ENCODE measurements at places on chromosomes 2 and 18. TPM values are rescaled to one million over a fixed set of nuclear protein-coding genes. Genes with fewer than 3 reads are reported as not detected.
A peak's percentile ranks its signal among the peaks of the same experiment; 100 is the strongest.

GRCh38 chr2:37718515-37719161 is 47.2 kb upstream of the CDC42EP3 start:
- no peak for DNase-seq

DNA sequence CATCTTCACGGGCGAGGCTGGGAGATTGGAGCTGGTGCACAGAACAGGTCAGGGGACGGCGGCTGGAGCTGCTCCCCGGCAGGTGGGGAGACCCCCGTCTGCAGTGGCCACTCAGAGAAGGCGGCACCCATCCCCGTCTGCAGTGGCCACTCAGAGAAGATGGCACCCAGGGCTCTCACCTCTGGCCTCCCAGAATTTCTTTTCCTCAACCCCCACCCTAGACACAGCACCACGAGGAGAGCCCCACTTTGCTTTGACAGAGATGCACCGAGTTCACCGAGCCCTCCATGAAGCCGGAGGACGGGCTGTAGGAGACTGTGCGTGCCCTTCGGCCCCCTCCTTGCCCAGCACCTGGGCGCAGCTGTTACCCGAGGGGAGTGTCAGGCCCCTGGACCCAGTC is 201.6 kb upstream of the SALL3 start:
- DNase-seq, result no peak

GRCh38 chr2:175461839-175462238 is 280.3 kb upstream of the ATP5MC3 start:
- DNase-seq, result no peak

DNA sequence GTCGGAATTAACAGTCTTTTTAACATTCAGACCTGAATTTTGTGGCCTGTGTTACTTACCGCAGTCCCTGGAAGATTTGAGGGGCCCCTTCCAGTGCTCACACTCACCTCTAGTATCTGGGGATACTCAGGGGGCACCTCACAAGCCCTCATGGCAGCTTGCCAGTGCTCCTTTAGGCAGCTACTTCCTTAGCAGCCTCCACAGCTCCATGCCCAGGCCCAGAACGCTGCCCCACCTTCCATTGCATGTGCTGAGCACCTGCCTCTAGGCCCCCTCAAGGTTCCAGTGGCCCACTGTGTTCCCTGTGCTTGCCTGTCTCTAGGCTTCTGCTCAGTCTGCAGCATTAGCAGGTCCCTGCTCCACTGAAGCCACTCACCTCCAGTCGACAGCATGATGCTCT is 30.0 kb upstream of the PLA2R1 start:
- DNase-seq, result no peak

DNA sequence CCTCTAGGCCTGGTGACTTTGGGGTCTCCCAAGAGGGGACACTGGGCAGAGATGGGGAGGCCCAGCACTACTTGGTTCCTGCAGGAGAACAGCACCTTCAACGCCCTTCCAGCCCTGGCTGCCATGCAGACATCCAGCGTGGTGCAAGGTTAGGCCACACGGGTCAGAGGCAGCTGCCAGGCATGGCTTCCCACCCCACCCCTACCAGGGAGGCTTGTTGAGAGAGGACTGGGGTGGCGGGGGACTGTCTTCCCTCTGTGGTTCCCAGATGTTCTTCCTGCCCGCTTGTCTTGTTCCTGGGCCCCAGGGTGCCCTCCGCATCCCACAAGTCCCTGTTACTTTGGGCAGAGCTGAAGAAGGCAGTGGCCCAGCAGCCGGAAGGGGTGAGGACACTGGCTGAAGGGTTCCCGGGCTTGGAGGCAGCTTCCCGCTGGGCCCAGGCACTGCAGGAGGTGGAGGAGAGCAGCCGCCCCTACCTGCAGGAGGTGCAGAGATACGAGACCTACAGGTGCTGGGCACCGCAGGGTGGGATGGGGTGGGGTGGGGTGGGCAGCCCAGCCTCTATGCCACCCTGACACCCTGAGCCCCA is 4.5 kb downstream of the PROM2 start:
- DNase-seq, result peak; percentile 1

DNA sequence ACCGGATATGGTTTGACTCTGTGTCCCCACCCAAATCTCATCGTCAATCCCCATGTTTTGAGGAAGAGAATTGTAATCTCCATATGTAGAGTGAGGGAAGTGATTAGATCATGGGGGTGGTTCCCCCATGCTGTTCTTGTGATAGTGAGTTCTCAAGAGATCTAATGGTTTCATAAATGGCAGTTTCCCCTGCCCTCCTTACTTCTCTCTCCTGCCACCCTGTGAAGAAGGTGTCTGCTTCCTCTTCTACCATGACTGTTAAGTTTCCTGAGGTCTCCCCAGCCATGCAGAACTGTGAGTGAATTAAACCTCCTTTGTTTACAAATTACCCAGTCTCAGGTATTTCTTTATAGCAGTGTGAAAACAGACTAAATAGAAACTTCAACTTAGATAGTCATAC is 69.5 kb downstream of the SESTD1 start:
- no peak for DNase-seq

GRCh38 chr2:101718993-101719571 is 21.6 kb downstream of the MAP4K4 start:
- no peak for DNase-seq

GRCh38 chr2:96869822-96870625 is at the start of gene SEMA4C:
SEMA4C (minus strand) TSS chr2:96870080; CDS start chr2:96867886, 2,194 bp downstream.
- DNase-seq, result peak; percentile 61

GRCh38 chr2:110772383-110772755 is 40.0 kb downstream of the ACOXL start:
- no peak for DNase-seq

- DNase-seq, result peak; percentile 22
Measured at GRCh38 chr2:181457741-181458425, 697 bp downstream of the ITGA4 start.

DNA sequence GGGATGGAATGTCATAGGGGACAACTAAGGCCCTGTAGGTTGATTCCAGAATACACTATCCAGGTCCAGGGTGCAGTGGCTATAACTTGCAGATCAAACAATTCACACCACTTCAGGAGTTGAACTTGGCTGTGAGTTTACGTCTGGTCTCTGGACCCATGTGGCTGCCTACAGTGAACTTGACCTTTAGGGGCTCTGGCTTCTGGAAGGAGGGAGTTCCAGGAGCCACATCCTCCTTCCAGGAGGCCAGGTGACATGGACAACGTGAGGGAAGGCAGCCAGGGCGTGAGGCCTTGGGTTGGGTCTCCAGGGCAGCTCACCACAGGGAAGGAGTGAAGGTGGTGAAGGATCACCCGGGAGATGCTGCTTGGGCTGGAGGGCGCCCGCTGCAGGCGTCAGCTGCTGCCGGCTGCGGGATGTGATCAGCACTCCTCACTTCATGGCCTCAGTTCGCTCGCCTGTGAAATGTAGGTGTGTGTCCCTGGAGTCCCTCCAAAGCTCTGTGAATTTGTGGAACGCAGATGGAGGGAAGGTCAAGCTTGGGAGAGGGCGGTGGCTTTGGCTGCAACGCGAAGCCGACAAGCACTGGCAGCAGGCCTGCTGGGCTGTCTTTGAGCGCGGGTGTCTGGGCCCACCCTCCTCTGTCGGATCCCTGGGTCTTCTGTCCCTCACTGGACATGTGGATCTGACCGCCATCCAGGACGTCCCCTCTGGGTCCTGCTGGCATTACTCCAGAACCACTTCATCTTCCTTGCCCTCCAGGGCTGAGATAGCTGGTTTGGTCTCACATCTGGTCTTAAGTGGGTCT is 146.5 kb downstream of the GLI2 start:
- peak; percentile 37 for DNase-seq

DNA sequence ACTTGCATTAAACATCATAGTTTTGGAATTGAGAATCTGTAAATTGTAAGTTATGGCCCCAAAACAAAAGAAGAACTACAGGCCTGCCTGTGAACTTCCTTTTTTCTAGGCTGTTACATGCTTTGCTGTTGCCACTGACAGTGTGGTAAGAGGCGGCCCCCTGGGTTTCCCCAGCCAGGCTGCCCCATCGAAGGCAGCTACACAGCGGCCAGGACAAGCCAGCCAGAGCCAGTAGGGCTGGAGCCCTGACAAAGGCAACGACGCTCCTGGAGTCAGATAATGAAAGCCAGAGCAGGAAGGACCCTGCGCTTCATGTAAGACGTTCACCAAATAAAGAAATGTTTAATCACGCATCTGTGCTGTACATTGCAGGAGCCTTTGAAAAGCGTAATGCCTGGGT is 55.0 kb downstream of the ANKRD44 start:
- DNase-seq, result no peak

RFTN2 gene
- 11.9 TPM for total RNA-seq

SIX2 gene
- 2.3 TPM for total RNA-seq

SPHKAP gene
- not detected for total RNA-seq

SH3BP4 gene
- total RNA-seq, result 62.6 TPM

MOCOS gene
- 1.3 TPM for total RNA-seq

DYSF gene
- total RNA-seq, result 10.9 TPM

ZBTB7C gene
- 1.3 TPM for total RNA-seq
